ENCODE measurements at places on chromosomes 5 and 9.

- H3K4me3 ChIP-seq: no peak within 1 kb of the TSS
- peaks cover 10% of the 10 kb centered on the region for H3K4me1 ChIP-seq
- no peak within 1 kb of the TSS for H3K27ac ChIP-seq
- no peaks in the 10 kb centered on the region for H3K27me3 ChIP-seq
- peak; percentile 85 for DNase-seq
Measured at GRCh38 chr5:122129306-122129705, at the start of gene ZNF474. TSS of gene ZNF474 (plus strand) at chr5:122129546. CDS start at chr5:122151991, 22,445 bp downstream.

GRCh38 chr9:90010793-90011192, 406.0 kb downstream of the GADD45G start:
- H3K27me3 ChIP-seq: no peaks in the 10 kb centered on the region
- no peaks in the 10 kb centered on the region for H3K4me1 ChIP-seq
- DNase-seq: no peak
- no peak overlapping the region for H3K27ac ChIP-seq
- no peak overlapping the region for H3K4me3 ChIP-seq

- DNase-seq: no peak
- no peak overlapping the region for H3K4me3 ChIP-seq
- no peaks in the 10 kb centered on the region for H3K27me3 ChIP-seq
- no peak overlapping the region for H3K27ac ChIP-seq
Measured at GRCh38 chr5:65020492-65020891, 251.8 kb downstream of the CWC27 start.

GRCh38 chr9:96877269-96877668, 23.0 kb upstream of the ZNF782 start:
- no peaks in the 10 kb centered on the region for H3K4me1 ChIP-seq
- H3K27ac ChIP-seq: no peak overlapping the region
- H3K36me3 ChIP-seq: no peaks in the 10 kb centered on the region
- no peaks in the 10 kb centered on the region for H3K27me3 ChIP-seq
- H3K4me3 ChIP-seq: no peak overlapping the region
- no peak for DNase-seq

DNA sequence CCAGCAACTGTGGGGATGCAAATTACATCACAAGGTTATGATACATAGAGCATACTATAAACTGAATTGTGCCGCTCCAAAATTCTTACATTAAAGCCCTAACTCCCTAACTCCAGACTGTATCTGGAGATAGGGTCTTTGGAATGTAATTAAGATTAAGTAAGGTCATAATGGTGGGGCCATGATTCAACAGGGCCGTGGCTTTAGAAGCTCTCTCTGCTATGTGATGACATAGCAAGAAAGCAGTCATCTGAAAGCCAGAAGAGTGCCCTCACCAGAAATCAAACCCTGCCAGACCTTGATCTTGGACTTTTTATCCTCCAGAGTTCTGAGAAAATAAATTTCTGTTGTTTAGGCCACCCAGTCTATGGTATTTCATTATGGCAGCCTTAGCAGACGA, 123.9 kb downstream of the FBXL17 start:
- no peak overlapping the region for H3K27ac ChIP-seq
- H3K4me3 ChIP-seq: no peak overlapping the region
- DNase-seq: no peak
- peaks cover 10% of the 10 kb centered on the region for H3K4me1 ChIP-seq

- H3K27ac ChIP-seq: no peak overlapping the region
- no peaks in the 10 kb centered on the region for H3K36me3 ChIP-seq
- no peaks in the 10 kb centered on the region for H3K27me3 ChIP-seq
- peaks cover 4% of the 10 kb centered on the region for H3K4me1 ChIP-seq
- no peak overlapping the region for H3K4me3 ChIP-seq
- no peak for DNase-seq
Measured at GRCh38 chr9:79985264-79985663, 413.5 kb downstream of the TLE4 start.

- H3K27ac ChIP-seq: peak overlapping the region; percentile 88
- H3K4me1 ChIP-seq: peaks cover 42% of the 10 kb centered on the region
- H3K27me3 ChIP-seq: no peaks in the 10 kb centered on the region
- no peak for DNase-seq
- H3K36me3 ChIP-seq: no peaks in the 10 kb centered on the region
Measured at GRCh38 chr5:56405116-56405908, 172.2 kb upstream of the ANKRD55 start.

- no peaks in the 10 kb centered on the region for H3K36me3 ChIP-seq
- no peaks in the 10 kb centered on the region for H3K27me3 ChIP-seq
- H3K4me1 ChIP-seq: peaks cover 27% of the 10 kb centered on the region
- H3K4me3 ChIP-seq: no peak overlapping the region
- peak overlapping the region; percentile 59 for H3K27ac ChIP-seq
Measured at GRCh38 chr5:74594137-74595040, 46.1 kb downstream of the ENC1 start.

Measured in hepatocyte (in vitro differentiated cells).